IMR-90 (cell line): ENCODE measurements at places on chromosomes 3 and 15.

GRCh38 chr15:63990454-63990853 is 55.8 kb downstream of the DAPK2 start:
- H3K27ac ChIP-seq = no peak overlapping the region
- H3K27me3 ChIP-seq = peaks cover 7% of the 10 kb centered on the region
- no peak for DNase-seq
- H3K4me3 ChIP-seq = no peak overlapping the region
- no peaks in the 10 kb centered on the region for H3K36me3 ChIP-seq

GRCh38 chr15:26352909-26353308 is 420.0 kb downstream of the GABRB3 start:
- H3K27ac ChIP-seq = no peak overlapping the region
- no peaks in the 10 kb centered on the region for H3K36me3 ChIP-seq
- H3K27me3 ChIP-seq = no peaks in the 10 kb centered on the region

DNA sequence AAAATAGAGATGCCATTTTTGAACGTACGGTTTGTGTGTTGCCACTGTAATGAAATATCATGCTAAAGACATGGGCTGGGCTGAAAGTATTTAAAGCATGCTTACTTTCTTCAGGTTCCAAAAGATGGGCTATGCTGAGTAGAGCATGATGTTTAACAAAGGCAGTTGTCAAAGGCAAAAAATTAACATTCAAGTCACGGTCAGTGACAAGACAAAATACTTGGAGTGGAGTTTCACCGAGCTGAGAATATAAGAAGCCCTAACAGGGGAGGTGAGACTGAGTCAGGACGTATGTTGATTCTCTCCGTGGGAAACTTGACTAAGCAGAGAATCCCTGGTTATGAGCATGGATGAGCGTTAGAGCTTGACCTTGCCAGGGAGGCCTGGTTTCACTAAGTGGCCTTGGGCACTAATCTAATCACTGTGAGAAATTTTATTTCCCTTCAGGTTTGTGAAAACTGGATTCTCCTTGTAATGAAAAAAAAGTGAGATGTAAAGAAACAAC is 218.2 kb upstream of the ADAMTS9 start:
- H3K27ac ChIP-seq = no peak overlapping the region
- no peak for DNase-seq
- H3K36me3 ChIP-seq = no peaks in the 10 kb centered on the region

DNA sequence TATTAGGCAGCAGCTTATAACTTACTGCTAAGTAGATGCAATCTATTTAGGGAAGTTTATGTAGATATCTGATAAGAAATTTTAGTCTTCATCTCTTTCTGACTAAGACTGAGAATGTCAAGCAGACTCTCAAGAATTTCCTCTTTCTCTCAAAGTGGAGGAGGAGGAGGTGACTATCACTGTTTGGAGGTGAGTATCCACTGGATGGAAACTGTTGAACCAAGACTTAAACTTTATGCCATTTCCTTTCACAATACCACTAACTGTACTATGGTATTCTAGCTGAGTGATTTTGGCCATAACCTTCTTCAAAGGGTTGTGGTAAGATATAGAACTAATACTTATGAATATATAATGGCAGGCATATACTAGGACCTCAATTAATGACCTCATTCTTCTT is 64.6 kb downstream of the TPRG1 start:
- no peak overlapping the region for H3K27ac ChIP-seq
- no peaks in the 10 kb centered on the region for H3K36me3 ChIP-seq

- H3K4me3 ChIP-seq = no peak overlapping the region
- no peaks in the 10 kb centered on the region for H3K27me3 ChIP-seq
- no peaks in the 10 kb centered on the region for H3K4me1 ChIP-seq
- H3K27ac ChIP-seq = no peak overlapping the region
Measured at GRCh38 chr15:53644660-53645059, 114.8 kb downstream of the WDR72 start.

DNA sequence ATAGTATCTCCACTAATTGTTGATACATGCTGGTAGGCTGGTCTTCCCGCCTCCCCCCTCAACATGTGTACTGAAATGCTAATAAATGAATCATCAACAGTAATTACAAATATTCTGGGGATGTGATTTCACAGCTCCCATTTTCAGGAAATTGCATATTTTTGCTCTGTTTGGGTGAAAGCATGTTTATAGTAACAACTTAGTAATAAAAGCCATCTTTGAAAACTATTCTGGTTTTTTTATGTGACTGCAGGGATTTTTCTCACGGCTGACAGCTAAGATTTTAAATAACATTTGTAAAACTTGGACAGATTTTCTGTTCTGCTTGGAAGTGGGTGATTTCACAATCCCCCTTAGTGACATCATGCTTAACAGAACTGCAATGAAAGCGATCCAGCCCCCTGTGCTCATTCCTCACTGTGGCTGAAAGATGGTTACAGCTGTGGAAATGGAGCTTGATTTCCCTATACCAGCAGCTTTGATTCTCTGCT is 25.6 kb upstream of the FAM174B start:
- H3K4me1 ChIP-seq = peaks cover 1% of the 10 kb centered on the region; the same call in 1 of the 2 replicates
- peak; percentile 56 for DNase-seq
- no peaks in the 10 kb centered on the region for H3K36me3 ChIP-seq
- H3K4me3 ChIP-seq = no peak overlapping the region
- peaks cover 3% of the 10 kb centered on the region; the same call in 1 of the 2 replicates for H3K27me3 ChIP-seq

- H3K36me3 ChIP-seq = no peaks in the 10 kb centered on the region
- peaks cover 10% of the 10 kb centered on the region for H3K27me3 ChIP-seq
- no peak overlapping the region for H3K4me3 ChIP-seq
- DNase-seq = no peak
Measured at GRCh38 chr3:133855002-133855370, 40.7 kb downstream of the RAB6B start.

GRCh38 chr3:100060685-100061484 is 53.4 kb downstream of the FILIP1L start:
- H3K4me3 ChIP-seq = no peak overlapping the region
- no peak overlapping the region for H3K27ac ChIP-seq
- no peak for DNase-seq
- H3K4me1 ChIP-seq = peaks cover 15% of the 10 kb centered on the region
- H3K36me3 ChIP-seq = no peaks in the 10 kb centered on the region

GRCh38 chr3:156681002-156681401 is 6.6 kb downstream of the TIPARP start:
- peaks cover 24% of the 10 kb centered on the region for H3K4me1 ChIP-seq
- no peak overlapping the region for H3K27ac ChIP-seq
- H3K36me3 ChIP-seq = peaks cover 18% of the 10 kb centered on the region

DNA sequence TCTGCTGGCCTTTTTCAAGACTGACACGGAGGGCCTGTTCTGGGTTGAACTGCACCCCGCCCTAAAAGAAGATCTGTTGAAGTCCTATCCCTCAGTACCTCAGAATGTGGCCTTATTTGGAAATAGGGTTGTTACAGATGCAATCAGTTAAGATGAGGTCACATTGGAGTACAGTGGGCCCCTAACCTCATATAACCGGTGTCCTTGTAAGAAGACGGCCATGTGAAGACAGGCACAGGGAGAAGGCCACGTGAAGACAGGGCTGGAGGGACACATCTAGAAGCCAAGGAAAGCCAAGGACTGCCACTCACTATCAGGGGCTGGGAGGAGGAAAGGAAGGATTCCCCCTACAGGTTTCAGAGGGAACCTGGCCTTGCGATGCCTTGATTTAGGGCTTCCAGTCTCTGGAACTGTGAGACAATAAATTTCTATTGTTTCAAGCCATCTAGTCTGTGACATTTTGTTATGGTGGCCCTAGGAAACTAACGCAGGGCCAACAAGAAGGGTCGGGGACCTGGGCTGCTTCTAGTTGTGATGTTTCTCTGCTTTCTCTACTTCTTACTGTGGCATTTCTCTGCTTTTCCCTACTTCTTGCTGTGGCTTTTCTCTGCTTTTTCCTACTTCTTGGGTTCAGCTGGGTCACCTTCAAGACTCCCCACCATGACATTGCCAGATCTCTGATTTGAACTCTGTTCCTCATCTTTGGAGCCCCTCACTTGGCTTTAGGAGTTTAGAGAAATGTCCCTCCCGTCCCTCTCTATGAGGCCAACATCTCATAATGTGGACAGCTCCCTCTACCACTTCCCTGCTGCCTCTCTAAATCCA is 4.8 kb upstream of the CCDC174 start:
- H3K4me3 ChIP-seq = no peak overlapping the region
- no peak for DNase-seq
- no peaks in the 10 kb centered on the region for H3K4me1 ChIP-seq
- H3K36me3 ChIP-seq = no peaks in the 10 kb centered on the region

- peak; percentile 82 for DNase-seq
- peaks cover 26% of the 10 kb centered on the region for H3K4me1 ChIP-seq
- no peak overlapping the region for H3K4me3 ChIP-seq
- H3K27me3 ChIP-seq = no peaks in the 10 kb centered on the region
Measured at GRCh38 chr3:138081371-138082084, 33.9 kb downstream of the DZIP1L start.

DNA sequence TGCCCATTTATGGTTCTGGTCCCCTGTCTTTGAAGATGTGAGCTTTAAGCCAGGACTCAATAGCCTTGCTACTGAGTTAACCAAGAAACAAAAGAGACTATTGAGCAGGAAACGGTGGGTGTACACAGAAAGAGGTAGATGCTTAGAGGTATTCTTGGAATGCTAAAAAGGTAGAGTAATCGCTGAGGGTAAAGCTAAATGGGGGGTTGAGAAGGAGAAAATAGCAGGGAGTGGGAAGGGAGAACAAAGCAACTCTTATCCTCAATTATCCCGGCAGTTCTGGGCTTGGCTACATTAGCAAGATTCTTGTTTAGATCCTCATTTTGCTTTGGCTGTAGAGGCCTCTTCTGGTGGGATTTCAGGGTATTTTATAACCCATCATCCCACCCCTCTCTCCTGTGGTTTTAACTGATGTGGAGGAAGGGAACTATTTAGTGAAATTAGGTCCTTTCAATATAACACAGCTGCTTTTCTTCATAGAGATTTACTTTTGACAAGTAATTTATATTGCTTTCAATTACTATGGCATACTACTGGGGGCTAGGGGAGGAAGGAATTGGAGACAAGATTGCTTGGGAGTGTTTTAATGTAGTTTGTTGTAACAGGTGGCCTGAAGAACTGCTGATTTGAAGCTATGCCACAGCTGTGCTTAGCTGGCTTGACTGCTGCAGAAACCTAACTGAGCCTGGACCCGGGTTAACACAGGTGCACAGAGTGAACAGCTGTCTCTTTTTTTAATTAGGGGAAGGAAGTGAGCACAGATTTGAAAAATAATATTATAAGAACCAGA is 234.3 kb upstream of the CCDC54 start:
- H3K36me3 ChIP-seq = no peaks in the 10 kb centered on the region
- H3K27ac ChIP-seq = no peak overlapping the region
- peaks cover 5% of the 10 kb centered on the region for H3K27me3 ChIP-seq
- no peak overlapping the region for H3K4me3 ChIP-seq

DNA sequence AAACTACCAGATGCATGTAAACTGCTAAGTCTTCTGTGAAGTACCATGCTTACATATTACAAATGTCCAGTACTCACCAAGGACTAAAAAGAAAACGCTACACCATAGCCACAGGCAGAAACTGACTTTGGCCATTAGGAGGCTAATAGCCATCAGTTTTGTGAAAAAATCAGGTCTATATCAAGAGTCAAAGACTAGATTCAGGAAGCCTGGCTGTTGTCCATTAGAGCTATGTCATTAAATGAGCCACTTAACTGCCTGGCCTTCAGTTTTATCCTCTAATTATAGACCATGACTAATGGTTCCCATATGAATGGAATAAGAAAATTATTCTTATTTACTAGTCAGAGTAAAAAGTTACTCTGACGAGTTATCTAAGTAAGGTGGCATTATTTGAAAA is 144.1 kb downstream of the VPS13C start:
- H3K36me3 ChIP-seq = peaks cover 8% of the 10 kb centered on the region
- no peak overlapping the region for H3K4me3 ChIP-seq

GRCh38 chr3:149523512-149524299 is 49.2 kb downstream of the TM4SF4 start:
- H3K4me1 ChIP-seq = peaks cover 4% of the 10 kb centered on the region; the same call in 1 of the 2 replicates
- no peak for DNase-seq
- H3K27ac ChIP-seq = no peak overlapping the region
- peaks cover 36% of the 10 kb centered on the region for H3K36me3 ChIP-seq
- H3K4me3 ChIP-seq = no peak overlapping the region

GRCh38 chr15:94234300-94234699 is 2.9 kb downstream of the MCTP2 start:
- peaks cover 5% of the 10 kb centered on the region for H3K4me1 ChIP-seq
- no peaks in the 10 kb centered on the region for H3K27me3 ChIP-seq

DNA sequence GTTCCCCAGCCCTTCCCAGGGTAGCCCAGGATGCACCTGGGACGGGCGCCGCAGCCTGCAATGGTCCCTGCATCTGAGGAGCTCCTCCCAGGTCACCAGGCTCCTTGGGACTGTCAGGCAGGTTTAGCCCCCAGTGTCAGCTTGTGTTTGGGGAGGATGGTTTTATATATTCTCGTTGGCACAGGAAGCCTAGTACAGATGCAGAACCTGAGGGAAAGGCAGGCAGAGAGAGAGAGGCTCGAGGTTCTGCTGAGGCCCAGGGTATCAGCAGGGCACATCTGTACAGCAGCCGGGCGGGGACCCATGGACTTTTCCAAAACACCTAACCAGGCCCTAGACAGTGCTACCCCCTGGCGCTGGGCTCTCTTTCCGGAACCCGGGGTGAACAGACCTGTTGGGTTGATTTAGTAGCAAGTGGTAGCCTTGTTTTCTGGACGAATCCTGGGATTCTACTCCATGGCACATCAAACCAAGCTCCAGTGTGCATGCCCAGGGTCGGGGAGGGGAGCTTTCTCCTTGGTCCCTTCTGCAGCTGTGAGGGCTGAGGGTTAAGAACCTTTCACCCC is 8.6 kb downstream of the PAK6 start:
- no peaks in the 10 kb centered on the region for H3K36me3 ChIP-seq
- H3K27ac ChIP-seq = no peak overlapping the region
- DNase-seq = no peak
- no peaks in the 10 kb centered on the region for H3K4me1 ChIP-seq
- peaks cover 48% of the 10 kb centered on the region for H3K27me3 ChIP-seq

- no peaks in the 10 kb centered on the region for H3K27me3 ChIP-seq
- H3K4me1 ChIP-seq = no peaks in the 10 kb centered on the region
- no peak for DNase-seq
- H3K4me3 ChIP-seq = no peak overlapping the region
- no peaks in the 10 kb centered on the region for H3K36me3 ChIP-seq
Measured at GRCh38 chr3:3305084-3305483, 125.6 kb upstream of the CRBN start.

DNA sequence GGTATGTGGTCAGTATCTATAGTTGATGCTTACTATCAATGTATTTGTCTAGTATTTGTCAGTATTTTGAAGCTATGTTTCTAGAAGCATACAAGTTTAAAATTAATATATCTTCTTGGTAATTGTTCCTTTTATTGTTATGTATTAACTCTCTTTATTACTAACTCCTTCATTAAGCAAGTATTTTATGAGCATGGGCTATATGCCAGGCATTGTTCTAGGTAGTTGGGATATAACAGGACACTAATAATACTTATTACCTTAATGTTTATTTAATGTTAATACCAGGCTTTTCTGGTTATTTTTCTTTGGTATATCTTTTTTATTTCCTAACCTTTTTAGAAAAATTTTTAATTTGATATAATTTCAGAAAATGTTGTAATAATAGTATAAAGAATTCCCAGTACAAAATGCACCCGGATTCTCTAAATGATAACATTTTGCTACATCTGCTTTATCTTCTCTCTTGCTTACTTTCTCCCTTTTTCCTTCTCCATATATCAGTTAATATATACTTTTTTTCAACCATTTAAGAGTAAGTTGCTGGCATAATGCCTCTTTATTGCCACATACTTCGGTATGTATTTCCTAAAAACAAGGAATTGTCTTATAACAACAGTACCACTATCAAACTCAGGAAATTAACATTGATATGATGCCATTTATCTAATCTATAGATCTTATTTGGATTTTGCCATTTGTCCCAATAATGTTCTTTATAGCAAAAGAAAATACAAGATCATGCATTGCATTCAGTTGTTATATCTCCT is 30.9 kb downstream of the LRRC49 start:
- no peaks in the 10 kb centered on the region for H3K36me3 ChIP-seq
- DNase-seq = peak; percentile 19
- H3K4me3 ChIP-seq = no peak overlapping the region
- H3K27me3 ChIP-seq = no peaks in the 10 kb centered on the region
- peaks cover 2% of the 10 kb centered on the region; the same call in 1 of the 2 replicates for H3K4me1 ChIP-seq
- H3K27ac ChIP-seq = no peak overlapping the region
